Fibroblast of upper back skin (primary cell): ENCODE measurements at places on chromosomes 6 and 20.

- DNase-seq, result no peak
These were observed 66.3 kb downstream of the NOL4L start for GRCh38 chr20:32518593-32519380.

- DNase-seq, result no peak
These were observed 21.7 kb downstream of the SMLR1 start for GRCh38 chr6:130848945-130849344.

GRCh38 chr20:8356806-8357205, 224.7 kb downstream of the PLCB1 start:
- no peak for DNase-seq

DNA sequence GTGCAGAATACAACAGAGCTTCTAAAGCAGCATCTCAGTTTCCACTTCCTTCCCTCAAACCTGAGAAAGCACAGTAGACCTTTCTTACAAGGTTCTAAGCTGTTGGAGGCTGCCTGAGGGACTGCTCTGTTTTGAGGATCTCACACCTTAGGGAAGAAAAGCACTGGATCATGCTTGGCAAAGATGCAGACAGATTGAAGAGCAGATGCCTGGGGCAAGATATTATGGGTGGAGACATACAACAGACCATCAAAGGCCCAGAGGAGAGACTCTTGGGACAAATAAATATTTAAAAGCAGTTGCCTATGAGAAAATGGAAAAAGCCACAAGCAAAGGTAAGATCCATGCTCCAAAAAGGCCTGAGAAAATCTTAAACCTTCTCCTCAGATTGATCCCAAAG, 6.2 kb downstream of the ZNF337 start:
- no peak for DNase-seq

DNA sequence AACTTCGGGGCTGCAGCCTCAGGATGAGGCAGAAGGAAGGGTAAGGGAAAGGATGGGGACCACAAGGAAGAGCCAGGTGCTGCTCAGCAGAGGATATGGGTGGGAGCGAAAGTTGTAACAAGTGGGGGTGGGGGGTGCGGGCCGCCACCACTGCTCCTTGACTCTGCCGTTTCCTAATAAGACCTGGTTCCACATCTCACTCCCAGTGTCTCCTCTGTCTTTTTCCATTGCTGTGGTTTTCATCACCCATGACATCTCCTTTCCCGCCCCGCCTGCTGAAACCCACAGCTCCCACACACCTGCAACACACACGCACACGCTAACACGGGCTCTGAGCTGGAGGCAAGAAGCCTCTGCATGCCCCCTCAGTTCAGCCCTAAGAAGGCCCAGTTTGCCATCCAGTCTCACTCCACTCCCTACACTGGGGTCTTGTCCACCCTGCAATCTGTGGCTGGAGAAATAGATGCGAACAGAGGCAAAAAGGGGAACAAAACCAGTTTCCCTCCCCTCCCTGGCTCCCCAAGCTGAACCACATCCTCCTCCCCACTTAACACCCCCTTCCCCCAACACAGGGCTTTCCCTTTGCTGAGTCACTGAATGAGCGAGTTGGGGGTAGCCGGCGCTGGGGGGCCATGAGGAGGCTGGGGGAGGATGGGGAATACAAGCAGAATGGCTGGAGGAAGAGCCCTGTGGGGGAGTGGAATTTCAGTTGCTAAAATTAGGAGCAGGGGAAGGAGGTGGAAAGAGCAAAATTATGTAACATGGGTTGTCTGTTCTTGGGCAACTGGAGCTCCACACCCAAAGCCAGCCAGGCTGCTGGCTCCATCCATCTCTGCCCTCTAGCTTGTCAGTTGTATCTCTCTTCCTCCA, 11.5 kb downstream of the NFKBIL1 start:
- peak; percentile 57 for DNase-seq

- DNase-seq, result peak; percentile 51
These were observed 67.6 kb downstream of the MRPL14 start for GRCh38 chr6:44059359-44060346.

- DNase-seq, result no peak
These were observed 564.0 kb upstream of the AGPAT4 start for GRCh38 chr6:161837854-161838253.

DNA sequence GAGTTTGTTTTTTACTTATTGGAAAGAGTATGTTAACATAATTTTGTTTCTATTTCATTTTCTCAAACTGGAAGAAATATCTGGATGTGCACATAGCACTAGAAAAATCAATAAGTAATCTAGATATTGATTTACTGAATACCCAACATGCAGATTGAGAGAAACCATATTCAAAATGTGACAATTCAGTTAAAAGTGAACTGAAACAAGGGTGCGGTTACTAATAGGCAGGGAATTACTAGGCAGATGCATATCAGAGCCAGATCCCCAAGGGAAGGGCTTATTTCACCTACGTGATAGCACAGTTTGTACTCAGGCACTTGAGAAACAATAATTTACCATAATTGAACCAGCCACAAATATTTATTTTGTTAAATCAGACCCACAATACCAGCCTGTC, 493.1 kb upstream of the FLRT3 start:
- DNase-seq, result no peak

GRCh38 chr6:134034478-134034877, 17.9 kb downstream of the SLC2A12 start:
- DNase-seq, result no peak
